ENCODE measurements at places on chromosomes 16 and 17.
A peak's percentile ranks its signal among the peaks of the same experiment; 100 is the strongest.

DNA sequence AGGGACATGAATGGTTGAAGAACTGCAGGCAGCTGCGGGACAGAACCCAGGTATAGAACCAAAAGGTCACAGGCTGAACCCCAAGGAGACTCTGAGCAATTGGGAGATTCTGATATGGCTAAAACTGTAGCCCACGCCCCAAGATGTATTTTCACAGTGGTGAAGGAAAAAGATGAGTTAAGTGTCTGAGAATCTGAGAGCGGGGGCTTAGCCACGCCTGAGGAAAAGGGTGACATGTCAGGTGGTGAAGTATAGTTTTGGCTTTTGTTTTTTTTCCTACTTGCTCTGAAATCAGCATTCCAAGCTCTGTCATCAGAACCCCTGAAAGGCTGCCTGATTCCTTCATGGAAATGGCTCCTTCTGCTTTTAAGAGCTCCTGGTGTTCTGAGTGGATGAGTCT is 73.3 kb downstream of the AKAP1 start:
- no peak for DNase-seq

DNA sequence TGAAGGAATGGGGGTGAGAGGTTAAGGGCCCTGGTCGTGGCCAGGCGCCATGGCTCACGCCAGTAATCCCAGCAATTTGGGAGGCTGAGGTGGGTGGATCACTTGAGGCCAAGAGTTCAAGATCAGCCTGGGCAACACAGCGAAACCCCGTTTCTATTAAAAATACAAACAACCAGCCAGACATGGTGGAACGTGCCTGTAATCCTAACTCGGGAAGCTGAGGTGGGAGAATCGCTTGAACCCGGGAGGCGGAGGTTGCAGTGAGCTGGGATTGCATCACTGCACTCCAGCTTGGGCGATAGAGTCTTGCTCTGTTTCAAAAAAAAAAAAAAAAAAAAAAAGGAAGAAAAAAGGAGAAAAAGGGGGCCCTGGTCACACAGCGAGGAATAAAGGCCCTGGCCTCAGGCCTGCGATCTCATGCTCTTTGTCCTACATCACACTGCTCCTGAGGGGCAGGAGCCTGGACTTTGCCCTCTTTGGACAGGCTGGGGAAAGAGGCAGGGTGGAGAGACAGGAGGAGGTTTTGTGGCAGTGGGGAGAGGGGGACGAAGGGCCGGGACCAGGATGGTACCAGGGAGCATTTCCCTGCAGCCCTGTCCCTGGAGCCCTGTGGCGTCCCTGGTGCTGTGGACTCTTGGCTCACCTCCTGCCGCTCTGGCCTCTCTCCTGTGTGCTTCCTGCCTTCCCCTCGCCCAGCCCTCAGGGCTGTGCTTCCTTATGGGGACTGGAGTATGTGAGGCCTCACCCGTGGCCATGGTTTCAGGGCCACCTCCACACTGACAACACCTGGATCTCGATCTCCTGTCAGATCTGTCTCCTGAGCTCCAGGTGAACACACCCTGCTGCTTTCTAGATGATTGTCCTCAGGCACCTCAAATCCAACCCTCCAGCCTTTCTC is 19.7 kb upstream of the SLC25A19 start:
- DNase-seq = no peak

DNA sequence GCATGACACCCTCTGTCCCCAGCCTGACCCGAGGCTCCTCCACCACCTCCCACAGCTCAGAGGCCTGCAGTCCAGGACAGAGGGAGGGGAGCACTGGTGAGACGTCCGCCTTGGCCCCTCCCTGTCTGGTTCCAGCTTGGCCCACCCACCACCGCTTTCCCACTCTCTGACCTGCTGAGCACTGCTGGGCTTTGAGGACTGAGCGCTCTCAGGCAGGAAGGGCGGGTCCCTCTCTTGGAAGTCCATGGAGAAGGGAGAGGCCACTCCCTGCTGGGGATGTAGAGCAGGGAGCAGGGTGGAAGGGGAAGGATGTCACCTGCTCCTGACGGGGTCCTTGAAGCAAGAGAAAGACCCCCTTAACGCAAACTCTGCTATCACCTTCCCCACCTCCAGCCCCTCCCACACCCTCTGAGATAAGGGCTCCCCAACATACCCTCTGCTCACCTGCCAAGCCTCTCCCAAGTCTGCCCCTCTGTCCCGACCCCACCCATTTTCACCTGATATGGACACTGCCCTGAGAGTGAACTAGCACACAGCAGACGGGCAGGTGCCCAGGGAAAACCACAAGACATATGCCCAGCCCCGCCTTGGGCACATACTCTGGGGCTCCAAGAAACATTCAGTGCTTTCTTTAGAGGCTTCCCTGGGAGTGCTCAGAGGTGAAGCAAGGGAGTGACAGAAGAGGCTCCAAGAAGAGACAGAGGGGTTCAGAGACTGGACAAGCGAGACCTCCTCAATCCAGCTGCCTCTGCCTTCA is 1.4 kb downstream of the OSBPL7 start:
- DNase-seq = no peak

DNA sequence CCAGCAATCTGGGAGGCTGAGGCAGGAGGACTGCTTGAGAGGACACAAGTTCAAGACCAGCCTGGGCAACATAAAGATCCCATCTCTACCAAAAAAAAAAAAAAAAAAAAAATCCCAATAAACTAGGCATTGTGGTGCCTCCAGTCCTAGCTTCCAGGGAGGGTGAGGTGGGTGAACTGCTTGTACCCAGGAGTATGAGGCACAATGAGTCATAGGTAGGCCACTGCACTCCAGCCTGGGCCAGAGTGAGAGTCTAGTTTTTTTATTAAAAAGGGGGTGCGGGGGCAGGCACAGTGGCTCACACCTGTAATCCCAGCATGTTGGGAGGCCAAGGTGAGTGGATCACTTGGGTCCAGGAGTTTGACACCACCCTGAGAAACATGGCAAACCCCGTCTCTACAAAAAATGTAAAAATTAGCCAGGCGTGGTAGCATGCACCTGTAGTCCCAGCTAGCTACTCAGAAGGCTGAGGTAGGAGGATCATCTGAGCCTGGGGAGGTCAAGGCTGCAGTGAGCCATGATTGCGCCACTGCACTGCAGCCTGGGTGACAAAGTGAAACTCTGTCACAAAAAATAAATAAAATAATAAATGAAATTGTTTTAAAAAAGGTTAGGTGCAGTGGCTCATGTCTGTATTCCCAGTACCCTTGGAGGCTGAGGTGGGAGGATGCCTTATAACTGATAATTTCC is 7.8 kb upstream of the CHST6 start:
- no peak for DNase-seq

DNA sequence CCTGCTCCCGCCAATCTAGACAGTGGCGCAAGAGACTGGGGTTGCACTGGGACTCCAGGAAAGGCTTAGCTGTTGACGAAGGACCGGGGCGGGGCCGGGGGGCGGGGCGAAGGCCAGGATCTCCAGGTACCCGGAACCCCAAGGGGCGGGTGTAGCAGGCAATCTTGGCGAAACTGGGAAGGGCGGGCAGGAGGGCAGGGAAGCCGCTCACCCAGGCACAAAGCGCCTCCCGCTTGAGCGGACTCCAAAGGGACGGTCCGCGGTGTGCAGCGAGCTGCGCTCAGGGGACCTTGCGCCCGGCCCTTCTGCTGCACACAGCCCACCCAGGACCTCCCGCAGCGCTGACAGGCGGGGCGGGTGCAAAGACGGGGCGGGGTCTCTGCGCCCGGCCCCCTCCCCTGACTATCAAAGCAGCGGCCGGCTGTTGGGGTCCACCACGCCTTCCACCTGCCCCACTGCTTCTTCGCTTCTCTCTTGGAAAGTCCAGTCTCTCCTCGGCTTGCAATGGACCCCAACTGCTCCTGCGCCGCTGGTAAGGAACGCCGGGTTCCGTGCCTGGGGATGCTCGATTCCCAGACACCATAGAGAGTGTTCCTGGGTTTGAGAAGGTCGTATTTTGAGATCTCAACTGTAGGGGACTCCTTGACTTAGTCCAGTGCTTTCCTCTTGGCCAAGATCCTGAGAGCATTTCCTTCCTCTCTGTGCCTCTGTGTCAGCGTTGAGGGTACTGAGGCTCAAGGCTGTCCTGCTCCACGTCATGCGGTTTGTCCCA is at the start of gene MT1F:
TSS of gene MT1F (plus strand) at position 405 of the 772 bp plus-strand sequence. CDS start at position 505, 100 bp downstream.
- no peak for DNase-seq

DNA sequence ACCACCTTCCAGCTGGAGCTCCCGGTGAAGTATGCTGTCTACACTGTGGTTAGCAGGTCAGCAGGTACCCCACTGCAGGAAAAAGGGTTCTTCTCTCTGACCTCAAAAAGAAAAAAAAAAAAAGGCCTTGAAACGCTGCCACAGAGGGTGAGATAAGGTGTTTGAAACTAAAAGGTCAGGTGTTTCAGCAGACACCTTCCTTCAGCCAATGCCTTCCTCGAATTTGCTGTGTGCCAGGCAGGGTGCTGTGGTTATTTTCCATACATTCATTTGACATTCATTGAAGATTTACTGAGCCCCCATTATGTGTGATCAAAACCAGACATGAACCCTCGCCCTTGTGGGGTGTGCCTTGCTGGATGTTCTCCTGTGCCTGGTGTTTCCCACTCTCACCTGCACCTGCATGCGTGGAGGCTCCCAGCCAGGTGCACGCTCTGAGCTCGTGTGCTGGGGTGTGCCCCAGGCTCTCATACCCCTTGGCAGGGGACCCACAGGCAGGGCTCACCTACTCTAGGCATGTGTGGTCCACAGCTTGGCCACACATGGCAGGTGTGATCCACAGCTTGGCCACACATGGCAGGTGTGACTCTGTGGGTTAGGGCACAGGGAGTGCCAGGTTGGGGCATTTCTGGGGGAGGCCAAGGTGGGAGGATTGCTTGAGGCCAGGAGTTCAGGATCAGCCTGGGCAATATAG is 15.8 kb upstream of the ITGAD start:
- no peak for DNase-seq

DNA sequence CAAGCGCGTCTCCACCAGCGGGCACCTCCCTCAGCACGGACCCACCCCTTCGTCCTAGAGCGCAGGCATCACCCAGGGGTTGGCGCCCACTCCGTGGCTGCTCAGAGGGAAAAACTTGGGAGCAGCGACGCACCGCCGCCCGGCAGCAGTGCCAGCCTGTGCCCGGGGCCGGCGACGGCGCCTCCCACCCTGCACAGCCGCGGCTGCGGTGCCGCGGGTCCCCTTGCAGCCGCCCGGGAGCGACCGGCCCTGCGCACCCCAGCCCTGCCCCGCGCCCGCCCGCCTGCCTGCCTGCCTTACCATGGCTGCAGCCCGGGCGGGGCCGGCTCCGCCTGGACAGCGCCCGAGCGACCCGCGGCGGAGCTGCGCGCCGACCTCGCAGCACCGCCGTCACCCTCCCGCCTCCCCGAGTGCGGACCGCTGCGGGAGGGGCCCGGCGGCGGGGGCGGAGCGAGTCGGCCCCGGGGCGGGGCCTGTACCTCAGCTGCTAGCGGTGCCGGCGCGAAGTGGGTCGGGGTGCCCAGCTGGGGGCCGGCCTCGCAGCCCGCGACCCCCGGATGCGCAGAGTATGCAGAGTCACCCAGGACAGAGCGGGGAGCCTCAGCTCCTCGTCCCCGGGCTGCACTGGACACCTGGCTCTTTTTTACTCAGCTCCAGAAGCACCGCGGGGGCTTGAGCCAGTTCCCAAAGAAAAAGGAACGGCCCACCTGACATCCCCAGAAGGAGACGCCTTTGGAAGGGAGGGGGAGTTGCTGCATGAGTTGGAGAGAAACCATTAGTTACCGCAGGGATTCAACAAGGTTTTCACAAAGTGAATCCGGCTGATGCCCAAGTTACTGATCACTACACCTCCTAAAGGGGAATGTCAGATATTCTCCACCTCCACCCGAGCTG is 17.5 kb upstream of the MTMR4 start:
- DNase-seq = no peak

DNA sequence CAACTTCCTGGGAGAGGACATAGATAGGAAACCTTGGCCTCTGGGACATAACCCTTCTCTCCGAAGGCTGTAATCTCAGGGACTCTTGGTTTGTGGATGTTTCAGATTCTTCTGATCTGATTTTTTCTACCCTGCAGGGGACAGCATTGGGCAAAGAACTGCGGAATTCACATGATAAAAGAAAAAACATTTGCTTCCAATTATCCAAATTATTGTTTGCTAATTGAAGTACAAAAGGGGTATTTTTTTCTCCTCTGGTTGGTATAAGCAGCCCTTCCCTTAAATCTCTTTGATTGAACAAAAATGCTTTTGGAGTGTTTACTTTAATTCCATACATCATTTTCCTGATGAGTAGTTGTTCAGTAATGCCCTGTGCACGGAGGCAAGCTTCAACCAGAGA is 251.7 kb upstream of the IRX3 start:
- DNase-seq = peak; percentile 2

DNA sequence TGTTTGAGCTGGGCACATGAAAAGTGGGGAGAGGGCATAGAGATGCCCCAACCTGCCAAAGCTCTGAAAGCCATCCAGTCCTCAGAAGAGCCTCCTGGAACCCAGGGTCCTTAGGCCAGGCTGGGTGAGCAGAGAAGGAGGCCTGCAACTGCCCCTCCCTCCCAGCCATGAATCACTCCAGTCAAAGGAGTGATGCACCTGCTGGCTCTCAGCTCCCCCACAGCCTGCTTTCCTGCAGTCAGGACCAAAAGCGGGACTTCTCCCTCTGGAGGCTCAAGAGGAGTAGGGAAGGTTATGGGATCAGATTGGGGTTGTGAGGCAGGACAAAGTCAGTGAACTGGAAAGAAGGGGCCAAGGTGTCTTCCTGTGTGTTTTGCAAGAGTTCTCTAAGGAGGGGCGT is 145.6 kb downstream of the TMEM132E start:
- DNase-seq = peak; percentile 36

GRCh38 chr16:23434380-23434779 is 18.6 kb downstream of the COG7 start:
- peak; percentile 91 for DNase-seq

DNA sequence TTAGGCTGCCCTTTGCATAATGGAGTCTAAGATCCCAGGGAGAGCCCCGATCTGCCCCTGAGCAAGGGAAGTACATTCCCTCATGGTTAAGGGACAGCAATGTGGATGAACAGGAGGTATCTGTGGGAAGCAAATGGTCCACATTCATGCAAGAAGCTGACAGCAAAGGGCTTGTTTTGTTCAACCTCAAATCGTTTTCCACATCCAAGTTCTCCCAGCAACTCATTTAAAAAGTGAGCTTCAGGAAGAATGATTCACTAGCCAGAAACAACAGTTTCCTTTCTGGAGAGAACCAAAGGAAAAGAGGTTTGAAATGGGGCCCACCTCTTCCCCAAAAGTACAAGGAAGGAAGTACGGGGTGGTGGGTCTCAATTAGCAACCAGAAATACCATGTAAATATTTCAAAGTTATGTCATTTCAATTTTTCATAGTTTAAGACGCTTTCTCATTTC is 9.4 kb downstream of the HSPB9 start:
- no peak for DNase-seq
